ENCODE measurements at places on chromosomes 5 and 9. TPM values are rescaled to one million over a fixed set of nuclear protein-coding genes. Genes with fewer than 3 reads are reported as not detected.

AK8 gene
- polyA plus RNA-seq, result 0.19 TPM

FBLL1 gene
- 0.29 TPM for polyA plus RNA-seq

STRBP gene
- polyA plus RNA-seq, result 1.6 TPM

PCDHA12 gene
- polyA plus RNA-seq, result 0.03 TPM

GBA2 gene
- 38.2 TPM for polyA plus RNA-seq

PCDHB10 gene
- 0.19 TPM for polyA plus RNA-seq

FAM120A gene
- 61.6 TPM for polyA plus RNA-seq

CCNI2 gene
- polyA plus RNA-seq, result not detected

C5orf15 gene
- polyA plus RNA-seq, result 73.5 TPM

PNPLA7 gene
- polyA plus RNA-seq, result 0.89 TPM

DNA sequence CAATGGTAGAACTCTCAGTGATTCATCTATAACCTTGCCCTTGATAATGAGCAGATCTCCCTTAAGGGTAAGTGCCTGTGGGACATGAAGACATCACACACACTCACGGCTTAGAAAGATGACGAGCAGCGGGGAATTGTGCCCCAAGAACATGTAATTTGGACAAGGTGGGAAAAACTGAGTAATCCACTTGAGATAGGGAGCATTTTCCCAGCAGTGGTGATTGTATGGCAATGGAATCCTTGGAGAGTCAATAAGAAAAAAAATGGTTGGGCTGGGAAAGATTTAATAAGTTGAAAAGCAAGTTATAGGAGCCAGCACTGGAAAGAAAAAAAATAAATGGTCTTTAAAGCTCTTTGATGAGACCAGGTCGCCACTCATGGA, 193.1 kb downstream of the GLIS3 start:
- DNase-seq, result peak; percentile 58

GRCh38 chr9:87199278-87199677, 252.0 kb upstream of the GAS1 start:
- DNase-seq, result no peak

- DNase-seq, result peak; percentile 92
Measured at GRCh38 chr5:55936100-55936693, 58.6 kb downstream of the IL6ST start.

DNA sequence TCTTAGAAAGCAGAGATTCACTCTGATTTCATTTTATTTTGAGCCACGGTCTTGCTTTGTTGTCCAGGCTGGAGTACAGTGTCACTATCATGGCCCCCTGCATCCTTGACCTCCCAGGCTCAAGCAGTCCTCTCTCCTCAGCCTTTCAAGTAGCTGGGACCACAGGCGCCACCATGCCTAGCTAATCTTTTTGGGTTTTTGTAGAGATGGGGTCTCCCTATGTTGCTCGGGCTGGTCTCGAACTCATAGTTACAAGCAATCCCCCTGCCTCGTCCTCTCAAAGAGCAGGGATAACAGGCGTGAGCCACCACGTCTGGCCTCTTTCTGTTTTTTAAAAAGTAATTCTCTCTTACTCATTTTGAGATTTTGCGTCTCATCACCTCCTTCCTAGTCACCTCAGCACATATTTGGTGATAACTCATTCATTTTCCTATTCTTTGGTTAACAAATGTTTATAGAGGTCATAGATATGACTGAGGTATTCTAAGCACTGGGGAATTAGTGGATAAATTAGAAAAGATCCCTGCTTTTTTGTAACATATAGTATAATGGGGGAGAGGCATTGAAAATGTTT, 10.8 kb upstream of the DCP2 start:
- DNase-seq, result no peak

DNA sequence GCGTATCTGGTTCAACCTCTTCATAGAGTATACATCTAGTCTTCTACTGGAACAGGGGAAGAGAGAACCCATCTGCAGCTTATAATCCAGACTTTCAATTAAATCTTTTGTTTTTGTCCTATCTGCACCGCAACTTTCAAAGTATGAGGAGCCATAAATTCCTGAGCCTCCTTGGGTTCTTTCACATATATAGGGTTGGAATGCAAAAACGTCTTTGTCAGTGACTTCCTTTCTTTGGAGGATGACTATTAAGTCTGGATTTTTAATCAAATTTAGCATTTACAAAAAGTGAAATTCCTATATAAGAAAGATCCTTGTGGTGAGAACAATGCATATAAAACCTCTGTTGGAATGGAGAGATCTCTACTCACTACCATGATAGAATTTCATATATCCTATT, 370.8 kb downstream of the TMEM38B start:
- no peak for DNase-seq

DNA sequence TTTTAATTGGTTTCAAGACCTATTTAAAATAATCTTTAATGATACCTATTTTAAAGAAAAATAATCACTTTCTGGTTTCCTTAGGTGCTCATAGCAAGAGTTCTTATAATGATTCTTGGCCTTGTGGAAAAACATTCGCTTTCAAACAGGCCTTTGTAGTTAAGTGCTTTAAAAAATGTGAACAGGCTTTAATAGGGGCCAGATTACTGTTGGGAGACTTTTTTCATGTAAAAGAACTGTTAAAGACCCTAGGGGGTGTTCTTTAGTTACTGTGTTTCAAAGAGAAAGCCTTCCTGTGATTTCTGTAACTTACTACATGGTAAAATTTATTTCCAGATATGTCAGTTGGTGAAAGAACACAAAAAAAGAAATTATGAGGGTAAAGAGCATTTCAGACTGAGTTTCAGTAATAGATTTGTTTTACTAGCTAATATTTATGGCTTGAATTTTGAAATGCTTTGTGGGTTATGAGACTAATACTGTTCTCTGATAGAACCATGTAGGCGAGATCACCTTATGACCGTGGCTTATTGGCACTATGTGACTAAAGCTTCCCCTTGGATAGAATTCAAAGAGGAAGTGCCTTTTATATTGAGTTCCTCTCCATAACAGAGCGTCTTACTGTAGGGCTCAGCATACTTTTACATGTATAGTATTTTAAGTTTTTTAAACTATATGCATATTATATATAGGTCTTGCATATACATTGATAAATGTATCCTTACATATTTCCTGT, 70.7 kb downstream of the CSNK1G3 start:
- DNase-seq, result no peak

- no peak for DNase-seq
Measured at GRCh38 chr5:142437563-142437962, 112.7 kb upstream of the SPRY4 start.

GRCh38 chr5:57456531-57457135, 26.0 kb downstream of the ACTBL2 start:
- no peak for DNase-seq

GRCh38 chr9:34956648-34957047, 1.4 kb upstream of the PHF24 start:
- DNase-seq, result no peak

DNA sequence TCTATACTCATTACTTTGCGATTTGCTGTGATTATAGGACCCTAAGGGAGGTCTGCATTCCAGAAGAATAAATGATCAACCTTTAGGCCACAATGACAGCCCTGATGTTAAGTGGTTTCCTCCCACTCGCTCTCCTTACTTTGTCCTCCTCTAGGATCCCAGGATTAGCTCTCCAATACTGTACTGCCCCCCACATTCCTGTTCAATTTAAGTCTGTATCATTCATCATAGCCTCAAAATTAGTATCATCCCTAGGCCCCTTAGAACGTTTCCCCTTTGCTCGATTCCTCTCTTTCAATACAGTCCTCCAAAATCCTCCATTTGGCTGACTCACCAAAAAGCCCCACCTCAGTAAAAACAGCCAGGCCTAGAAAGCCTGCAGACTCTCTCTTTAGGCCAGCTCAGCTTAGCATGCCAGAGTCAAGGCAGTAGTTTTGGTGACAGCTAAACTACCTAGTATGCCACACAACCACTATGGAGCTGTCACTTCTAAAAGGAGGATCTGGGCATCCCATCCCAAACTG, 24.4 kb downstream of the RNF145 start:
- peak; percentile 93 for DNase-seq

DNA sequence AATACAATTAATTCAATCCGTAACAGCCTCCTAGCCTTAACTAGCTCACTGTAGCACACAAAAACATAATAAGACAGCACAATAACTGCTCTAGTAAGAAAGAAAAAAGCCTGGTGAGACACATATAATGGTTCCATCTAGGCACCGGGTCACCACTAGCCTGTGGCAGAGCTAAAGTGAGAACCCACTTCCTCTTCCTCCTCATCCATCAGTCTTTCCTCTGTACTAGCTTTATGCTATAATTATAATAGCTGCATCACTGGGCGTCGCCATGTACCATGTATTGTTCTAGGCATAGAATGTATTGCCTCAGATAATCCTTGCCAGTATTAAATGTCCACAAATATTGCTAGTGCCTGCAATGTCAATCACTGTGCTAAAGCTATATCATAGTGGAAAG, 23.1 kb downstream of the ADRB2 start:
- DNase-seq, result no peak

- DNase-seq, result no peak
Measured at GRCh38 chr5:126589536-126590297, 5.3 kb downstream of the ALDH7A1 start.

- DNase-seq, result peak; percentile 77
Measured at GRCh38 chr9:110183208-110184145, 24.5 kb downstream of the C9orf152 start.

GRCh38 chr5:84287951-84288350, 96.7 kb downstream of the EDIL3 start:
- DNase-seq, result peak; percentile 92

- no peak for DNase-seq
Measured at GRCh38 chr9:3903906-3904305, 378.1 kb upstream of the RFX3 start.

GRCh38 chr9:33924978-33925797, 108.2 kb downstream of the UBE2R2 start:
- DNase-seq, result peak; percentile 54

DNA sequence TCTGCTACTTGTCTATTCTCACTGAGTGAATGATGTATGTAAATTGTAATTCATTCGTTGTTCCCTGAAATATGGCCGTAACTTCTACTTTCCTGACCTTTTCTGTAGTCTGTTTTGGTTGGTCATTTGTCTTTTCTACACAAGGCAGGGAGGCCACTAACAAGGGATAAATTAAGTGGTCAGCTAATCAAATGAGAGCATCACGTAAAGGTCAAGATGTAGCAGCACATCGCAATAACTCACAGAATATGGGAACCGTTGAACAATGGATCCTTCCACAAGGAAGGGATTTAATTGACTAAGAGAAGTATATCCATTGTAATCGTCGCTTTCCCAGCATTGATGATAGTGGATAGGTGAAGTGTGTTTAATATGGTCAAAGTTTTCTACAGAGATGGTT, 171.1 kb downstream of the DMRT2 start:
- no peak for DNase-seq

DNA sequence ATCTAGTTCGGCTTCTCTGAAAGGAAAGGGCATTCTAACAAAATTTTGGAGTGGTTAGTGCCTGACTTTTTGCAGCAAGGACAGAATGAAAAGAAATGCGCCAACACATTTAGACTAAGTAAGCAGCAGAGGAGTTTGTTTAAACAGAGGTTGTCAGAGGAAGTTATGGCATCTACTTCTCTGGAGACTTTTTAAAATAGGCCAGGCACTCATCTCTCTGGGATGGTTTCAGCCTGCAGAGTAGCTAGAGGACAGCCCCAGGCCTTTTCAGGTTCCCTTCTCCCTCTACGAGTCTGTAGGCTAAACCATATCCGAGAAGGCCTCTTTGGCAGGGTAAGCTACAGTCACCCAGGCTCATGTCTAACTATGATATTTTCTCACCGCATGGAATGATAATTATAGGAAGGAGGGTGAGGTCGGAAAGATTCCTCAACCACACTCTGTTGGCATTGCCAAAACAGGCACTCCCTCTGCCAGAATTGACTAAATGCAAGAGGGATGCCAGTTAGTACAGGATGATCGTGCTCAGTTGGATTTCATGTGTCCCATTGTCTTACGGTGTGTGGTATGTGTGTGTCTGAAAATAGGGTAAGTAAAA, 1.4 kb upstream of the CTXN3 start:
- DNase-seq, result no peak

- DNase-seq, result no peak
Measured at GRCh38 chr5:135905144-135905543, 9.5 kb upstream of the IL9 start.

GRCh38 chr5:21880164-21880563, 973.0 kb downstream of the CDH12 start:
- no peak for DNase-seq

- no peak for DNase-seq
Measured at GRCh38 chr5:10662083-10662482, 98.2 kb downstream of the ANKRD33B start.

DNA sequence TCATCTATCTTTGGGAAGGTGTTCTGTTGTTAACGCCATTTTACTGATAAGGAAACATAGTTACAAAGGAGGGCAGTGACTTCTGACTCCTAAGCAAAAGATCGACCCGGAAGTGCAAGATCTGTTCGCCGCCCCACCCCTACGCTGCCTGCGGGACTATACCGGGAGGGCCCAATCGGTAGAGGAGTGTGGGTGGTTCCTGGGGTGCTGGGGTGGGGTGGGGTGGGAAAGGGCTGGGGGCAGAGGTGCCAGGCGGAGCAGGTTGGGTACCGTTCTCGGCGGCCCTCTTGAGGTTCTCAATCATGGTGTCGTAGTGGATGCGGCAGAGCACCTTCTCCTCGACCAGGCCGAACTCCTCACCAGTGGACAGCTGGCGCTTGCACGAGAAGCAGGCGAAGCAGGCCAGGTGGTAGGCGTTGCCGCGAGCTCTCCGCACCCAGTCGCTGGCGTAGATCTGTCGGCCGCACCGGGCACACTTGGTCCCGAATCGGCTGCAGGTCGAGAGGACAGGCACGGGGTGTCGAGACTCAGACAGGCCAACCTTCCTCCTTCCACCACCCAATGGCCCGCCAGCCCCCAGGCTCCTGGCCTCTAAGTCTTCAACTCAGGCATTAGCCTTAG, 11.8 kb downstream of the LHX6 start:
- no peak for DNase-seq

- no peak for DNase-seq
Measured at GRCh38 chr9:118059484-118060278, 355.5 kb downstream of the TLR4 start.

- DNase-seq, result no peak
Measured at GRCh38 chr5:42851481-42851880, 39.8 kb upstream of the SELENOP start.

- DNase-seq, result peak; percentile 92
Measured at GRCh38 chr9:79694676-79695400, 123.1 kb downstream of the TLE4 start.
